ENCODE measurements at places on chromosomes 11 and 22.

- no peak for DNase-seq
Observed at GRCh38 chr11:118322721-118323120, 18.2 kb downstream of the CD3E start.

GRCh38 chr22:27713461-27713860 is 88.1 kb downstream of the MN1 start:
- DNase-seq, result no peak

DNA sequence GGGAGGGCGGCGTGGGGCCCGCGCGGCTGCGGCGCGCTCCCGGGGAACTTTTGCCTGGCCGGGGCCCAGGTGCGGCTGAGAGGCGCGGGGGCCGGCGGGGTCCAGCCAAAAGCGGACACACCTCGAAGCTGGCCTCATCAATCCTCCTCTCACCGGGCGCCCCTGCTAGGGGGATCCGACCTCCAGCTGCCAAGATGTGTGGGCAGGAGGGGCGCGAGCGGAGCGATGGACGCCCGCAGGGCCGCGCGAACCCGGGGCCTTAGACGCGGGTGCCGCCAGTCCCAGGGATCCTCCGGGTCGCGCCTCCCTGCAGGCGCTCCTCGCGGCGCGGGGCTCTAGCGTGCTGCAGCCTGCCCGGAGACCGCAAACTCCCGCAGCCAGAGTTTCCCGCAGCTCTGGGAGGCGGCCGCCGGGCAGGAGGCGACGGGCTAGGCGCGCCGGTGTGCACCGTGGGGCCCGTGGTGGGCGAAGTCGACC is 785 bp downstream of the IGSF9B start:
- DNase-seq, result no peak

DNA sequence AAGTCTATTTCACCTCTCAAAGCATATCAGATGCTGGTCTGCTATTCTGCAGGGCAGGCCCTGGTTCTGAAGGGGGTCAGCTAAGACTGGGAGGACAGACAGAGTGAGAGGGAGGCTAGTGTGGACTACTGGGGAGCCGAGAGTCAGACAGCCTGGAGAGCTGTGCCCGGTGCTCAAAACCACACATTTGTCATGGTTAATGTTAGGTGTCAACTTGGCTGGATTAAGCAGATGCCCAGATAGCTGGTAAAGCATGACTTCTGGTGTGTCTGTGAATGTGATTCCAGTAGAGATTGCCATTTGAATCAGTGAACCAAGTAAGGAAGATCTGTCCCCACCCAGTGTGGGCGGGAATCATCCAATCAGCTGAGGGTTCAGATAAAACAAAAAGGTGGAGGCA is 102.6 kb downstream of the SNX19 start:
- no peak for DNase-seq

DNA sequence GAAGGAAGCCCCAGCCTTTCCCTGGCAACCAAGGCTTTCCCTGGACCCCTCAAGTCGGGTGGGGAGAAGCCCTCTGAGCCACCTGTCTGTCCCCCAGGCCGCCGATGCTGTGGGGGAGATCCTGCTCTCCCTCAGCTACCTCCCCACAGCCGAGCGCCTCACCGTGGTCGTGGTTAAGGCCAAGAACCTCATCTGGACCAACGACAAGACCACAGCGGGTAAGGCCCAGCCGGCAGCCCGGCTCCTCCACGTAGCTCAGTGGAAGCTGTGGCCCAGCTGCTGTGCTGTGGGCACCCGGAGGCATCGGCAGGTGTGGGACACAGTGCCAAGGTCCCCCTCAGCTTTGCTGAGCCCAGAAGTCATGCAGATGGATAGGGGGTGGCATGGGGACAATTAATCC is 12.2 kb upstream of the RHOD start:
- DNase-seq, result no peak

- DNase-seq, result no peak
Observed at GRCh38 chr11:16013649-16014275, 342.6 kb downstream of the SOX6 start.

GRCh38 chr11:78371221-78371891 is 46.3 kb downstream of the GAB2 start:
- DNase-seq, result no peak

- DNase-seq, result no peak
Observed at GRCh38 chr11:125068368-125068767, 5.3 kb downstream of the SLC37A2 start.

DNA sequence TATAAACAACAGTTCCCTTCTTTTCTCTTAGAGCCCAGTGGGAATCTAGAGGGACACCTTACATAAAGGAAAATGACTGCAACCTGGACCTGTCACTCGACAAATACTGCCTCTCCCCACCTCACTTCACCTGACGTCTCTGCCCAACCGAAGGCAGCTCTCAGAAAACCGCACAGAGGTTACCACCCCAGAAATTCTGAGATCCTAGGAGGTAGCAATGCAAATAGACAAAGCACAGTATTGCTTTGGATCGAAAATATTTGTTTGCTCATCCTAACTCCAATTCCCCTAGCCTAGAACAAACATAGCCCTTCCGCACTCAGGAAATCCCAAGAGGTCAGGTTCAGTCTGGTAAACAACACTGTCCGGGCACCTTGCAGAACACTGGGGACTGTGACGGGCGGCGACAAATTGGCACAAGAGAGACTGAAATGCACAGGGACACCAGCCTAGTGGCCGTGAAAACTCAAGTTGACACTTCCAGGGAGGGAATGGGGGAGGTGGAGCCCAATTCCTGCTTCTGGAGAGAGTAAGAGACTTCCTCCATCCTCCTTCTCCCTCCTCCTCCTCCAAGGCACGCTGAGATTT is 420 bp upstream of the TRIM44 start:
- DNase-seq, result no peak

- DNase-seq, result no peak
Observed at GRCh38 chr11:95829580-95830259, 39.4 kb downstream of the CEP57 start.

GRCh38 chr11:122178795-122179194 is 62.8 kb upstream of the BLID start:
- no peak for DNase-seq

Measured in stimulated activated CD4-positive, alpha-beta T cell treated with anti-CD3 and anti-CD28 coated beads, Interleukin-2, amount 100 ng/mL, for 4 hours (primary cell).